Activated naive CD4-positive, alpha-beta T cell (primary cell): ENCODE measurements at places on chromosomes 11 and 22.

- no peak for DNase-seq
These were observed 219.9 kb upstream of the UBASH3B start for GRCh38 chr11:122435540-122436187.

DNA sequence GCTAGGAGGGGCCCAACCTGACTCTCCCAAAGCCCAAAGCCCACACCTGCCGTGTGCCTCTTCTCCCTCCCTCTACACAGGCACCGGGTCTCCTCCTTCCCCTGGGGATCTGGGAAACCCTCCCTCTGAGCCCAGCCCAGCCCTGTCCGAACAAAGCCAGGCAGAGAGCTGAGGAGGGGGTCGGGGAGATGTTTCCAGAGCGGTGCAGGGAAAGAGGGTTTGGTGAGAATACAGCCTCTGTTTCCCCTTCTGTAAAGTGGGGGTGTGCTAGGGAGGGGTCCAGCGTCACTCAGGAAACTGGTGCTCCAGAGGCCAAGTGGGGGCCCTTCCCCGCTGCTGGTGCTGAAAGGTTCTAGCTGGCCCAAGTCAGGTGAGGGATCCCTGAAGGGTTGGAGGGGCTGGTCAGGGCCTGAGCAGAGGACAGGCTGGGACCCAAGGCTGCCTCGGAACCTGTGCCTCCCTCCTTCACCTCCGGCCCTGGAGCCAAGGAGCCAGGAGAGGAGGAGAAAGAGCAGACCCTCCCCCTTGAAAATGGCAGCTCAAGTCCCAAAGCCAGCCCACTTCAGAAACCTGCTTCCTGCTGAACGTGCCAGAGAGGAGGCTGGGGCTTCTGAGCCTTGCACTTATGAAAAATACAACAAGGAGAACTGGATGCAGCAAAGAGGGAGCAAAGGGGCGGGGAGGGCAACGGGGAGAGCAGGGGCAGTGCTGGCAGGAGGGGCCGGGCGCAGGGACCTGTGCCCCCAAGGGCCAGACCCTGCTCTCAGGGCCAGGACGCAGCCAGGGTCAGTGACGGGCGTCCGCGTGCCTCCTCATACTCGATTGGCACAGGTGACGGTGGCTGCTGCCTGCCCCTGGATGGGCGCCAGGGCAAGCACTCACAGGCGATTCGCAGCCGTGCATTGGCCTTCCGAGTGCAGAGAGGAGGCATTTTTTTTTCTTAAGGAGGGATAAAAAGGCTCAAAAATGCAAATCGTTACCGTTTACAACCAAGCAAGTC is 43.2 kb downstream of the MACROD1 start:
- no peak for DNase-seq

DNA sequence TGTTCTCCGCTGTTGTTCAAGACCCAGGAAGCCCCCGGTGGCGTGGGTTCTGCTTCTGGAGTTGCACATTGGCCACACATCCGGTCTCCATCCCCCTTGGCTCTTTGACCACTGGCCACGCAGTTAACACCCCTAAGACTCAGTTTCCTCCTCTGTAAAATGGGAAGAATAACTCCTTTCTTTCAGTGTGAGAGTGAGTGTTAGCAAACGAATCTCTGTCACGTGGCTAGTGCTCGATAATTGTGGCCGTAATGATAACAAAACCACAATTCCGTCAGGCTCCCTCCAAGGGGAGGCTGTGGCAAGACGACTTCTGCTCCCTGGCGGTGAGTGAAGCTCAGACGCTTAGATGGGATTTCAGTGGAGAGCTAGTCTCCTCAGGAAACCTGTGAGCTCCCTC is 315.2 kb upstream of the B3GAT1 start:
- no peak for DNase-seq

- DNase-seq: no peak
These were observed 11.2 kb downstream of the IL10RA start for GRCh38 chr11:117997406-117997805.

- DNase-seq: no peak
These were observed 23.7 kb downstream of the SCN4B start for GRCh38 chr11:118128721-118129470.

DNA sequence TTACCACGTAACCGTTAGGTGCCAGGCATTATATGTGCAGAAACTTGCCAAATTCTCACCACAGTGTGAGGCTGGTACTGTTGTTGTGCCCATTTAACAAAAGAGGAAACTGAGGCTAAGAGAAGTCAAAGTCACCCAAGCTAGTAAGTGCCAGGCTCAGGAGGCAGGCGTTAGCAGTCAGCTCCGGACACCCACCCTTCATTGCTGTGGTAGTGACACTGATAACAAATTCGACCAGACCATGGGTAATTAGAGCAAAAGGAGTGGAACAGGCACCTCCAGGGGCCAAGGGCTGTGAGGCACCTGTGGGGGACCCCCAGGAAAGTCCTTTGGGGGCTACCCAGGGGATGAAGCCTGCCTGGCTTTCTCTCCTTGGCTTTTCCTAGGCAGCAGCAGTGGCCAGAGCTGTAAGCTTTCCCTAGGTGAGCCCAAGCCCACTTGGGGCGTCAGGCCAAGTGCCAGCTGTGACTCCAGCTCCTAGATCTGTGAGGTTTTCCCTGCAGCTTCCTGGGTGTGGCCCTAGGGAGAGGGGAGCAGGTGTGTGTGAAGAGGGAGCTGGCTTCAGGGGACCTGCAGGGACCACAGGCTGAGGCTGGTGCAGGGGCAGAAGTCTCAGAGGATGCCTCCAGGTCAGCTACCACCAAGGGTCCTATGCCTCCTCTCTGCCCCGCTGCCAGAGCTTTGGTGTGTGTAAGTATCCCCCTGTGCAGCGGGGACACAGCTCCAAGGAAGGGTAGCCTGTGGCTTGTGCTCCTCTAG is 19.7 kb upstream of the ALX4 start:
- DNase-seq: no peak

GRCh38 chr11:75334976-75335375 is 16.5 kb downstream of the ARRB1 start:
- DNase-seq: no peak

GRCh38 chr11:82406611-82407010 is 327.1 kb downstream of the FAM181B start:
- DNase-seq: no peak

- no peak for DNase-seq
These were observed 428 bp downstream of the SCN3B start for GRCh38 chr11:123653827-123654565.

DNA sequence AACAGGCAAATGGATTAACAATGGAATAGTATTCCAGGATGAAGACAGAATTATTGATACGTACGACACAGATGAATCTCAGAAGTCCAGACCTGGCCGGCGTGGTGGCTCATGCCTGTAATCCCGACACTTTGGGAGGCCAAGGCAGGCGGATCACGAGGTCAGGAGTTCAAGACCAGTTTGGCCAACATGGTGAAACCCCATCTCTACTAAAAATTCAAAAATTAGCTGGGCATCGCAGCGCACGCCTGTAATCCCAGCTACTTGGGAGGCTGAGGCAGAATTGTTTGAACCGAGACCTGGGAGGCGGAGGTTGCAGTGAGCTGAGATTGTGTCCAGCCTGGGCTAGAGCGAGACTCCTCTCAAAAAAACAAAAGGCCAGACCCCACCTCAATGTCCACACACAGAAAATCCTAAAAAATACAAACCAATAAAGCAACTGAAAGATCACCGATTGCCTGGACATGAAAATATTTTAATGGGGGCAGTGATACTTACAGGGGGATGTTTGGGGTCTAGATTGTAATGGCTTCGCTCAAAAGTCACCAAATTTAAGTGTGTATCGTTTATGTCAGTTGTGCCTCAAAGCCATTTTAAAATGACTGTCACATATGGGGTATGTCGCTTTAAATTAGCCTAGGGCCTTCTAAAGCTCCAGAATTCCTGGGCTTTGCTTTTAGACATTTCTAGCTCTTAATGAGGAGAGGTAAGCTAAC is 3.8 kb downstream of the RPS25 start:
- DNase-seq: no peak

DNA sequence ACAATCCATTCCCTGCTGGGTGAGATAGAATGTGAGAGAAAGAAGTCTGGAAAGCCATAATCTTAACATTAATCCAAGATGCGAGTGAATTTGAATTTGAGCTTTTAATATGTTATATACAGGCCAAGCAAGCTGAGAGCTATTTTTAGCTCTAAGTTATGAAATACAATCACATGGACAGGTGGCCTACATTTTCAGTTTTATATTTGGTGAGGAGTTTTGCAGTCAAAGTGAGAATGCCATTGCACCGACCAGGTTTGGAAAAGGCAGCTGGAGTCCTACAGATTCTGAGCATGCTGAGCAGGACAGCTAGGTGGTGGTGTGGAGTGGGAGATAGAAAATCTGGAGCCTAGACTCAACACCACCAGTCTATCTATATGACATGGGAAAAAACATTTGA is 12.0 kb downstream of the OR5B21 start:
- DNase-seq: no peak

DNA sequence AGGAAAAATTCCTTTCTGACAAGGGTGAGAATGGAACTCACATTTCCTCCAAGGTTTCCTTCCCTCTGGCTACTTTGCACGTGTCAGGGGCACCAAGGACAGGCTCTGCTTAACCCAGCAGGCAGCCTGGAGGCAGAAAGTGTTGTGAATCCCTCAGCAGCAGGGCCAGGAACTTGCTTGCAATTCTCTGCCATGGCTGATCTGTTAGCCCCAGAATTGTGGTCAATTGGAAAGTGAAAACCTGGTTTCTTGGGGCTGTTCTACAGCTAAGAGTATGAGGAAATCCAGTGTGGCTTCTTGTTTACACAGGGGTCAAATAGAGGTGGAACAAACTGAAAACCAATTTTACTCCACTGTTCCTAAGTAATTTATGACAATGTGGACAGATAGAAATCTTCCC is 38.3 kb upstream of the CEP295 start:
- no peak for DNase-seq

GRCh38 chr11:65377036-65377435 is 5.4 kb downstream of the SLC25A45 start:
- DNase-seq: no peak

GRCh38 chr11:88384004-88384668 is 46.6 kb upstream of the CTSC start:
- no peak for DNase-seq

GRCh38 chr11:26950260-26950719 is 43.6 kb upstream of the FIBIN start:
- no peak for DNase-seq

DNA sequence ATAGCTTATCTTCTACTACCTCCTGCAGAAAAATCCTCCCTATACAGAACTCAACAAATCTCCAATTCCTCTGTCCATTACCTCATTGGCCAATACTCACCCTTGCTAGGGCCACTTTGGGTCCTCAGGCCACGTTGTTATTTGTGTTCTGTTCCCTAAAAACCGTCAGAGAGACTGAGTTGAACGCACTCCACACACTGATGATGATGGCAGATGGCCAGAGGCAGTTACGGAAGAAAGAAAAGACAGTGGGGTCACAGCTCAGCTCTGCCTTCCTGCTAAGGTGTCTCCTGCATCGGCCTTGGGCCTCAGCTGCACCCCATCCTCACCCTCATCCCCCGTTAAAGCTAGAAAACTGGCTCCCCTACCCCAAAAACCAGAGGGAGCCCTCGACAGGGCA is 66.2 kb downstream of the MICAL3 start:
- no peak for DNase-seq

- no peak for DNase-seq
These were observed 569.0 kb upstream of the B3GAT1 start for GRCh38 chr11:134980819-134981710.

- DNase-seq: no peak
These were observed 17.6 kb upstream of the CD81 start for GRCh38 chr11:2359557-2359956.

- DNase-seq: no peak
These were observed 48.8 kb downstream of the ARHGAP32 start for GRCh38 chr11:129143335-129143734.

DNA sequence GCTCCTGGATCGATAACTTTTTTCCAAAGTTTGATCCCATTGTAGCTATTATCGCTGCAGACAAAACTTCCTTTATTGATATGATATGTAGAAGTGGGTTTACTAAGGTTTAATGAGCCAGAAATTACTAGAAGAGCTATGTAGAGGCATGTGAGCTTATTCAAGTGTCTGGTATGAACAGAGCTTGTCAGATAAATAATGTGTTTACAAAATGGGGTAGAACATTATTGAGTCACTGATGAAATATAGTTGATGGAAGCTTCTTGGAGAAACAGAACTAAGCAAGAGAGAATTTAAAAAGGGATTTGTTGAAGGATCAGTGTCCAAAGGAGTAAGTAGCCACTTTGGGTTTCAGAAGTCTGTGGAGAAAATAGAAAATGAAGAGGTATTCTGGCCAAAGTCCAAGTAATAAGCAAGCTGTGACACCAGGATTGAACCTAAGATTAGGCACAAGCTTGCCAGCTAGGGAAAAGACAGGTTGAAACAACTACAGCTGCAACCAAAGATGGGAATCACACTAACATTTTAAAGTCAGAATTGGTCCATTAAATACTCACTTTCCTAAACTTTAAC is 104.3 kb downstream of the MAML2 start:
- DNase-seq: no peak

- DNase-seq: peak; percentile 56
These were observed 61.8 kb downstream of the SLC22A12 start for GRCh38 chr11:64652586-64653387.

DNA sequence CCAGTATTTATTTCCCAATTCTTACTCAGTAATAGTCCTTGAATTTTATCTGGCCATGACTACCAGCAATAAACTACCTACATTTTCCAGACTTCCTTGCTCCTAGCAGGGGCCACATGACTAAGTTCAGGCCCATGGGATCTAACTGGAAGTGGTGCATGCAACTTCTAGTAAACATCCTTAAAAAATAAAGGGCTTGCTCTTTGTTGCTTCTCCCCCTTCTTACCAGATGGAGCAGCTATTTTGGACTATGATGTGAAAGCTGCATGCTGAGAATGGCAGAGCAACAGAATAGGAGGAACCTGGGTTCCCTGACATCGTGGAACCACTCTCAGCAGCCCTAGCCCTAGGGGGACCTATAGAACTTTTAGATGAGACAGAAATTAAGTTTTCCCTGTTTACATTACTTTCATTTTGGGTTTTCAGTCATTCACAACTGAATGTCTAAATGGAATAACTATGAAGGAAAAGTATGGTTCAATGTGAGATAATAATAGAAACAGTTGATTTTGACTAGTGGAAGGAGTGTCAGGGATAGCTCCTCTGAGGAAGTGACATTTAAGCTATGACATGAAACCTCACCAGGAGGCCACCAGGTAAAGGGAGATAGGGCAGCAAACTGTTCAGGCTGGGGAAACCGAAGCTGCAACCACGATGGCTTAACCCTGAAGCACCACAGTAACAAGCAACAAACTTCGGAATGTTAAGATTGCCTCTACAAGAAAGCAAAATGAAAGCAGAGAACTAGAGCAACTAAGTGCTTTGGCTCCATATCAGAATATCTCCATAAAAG is 48.9 kb downstream of the PHF21A start:
- no peak for DNase-seq

GRCh38 chr22:37476389-37477329 is 9.5 kb downstream of the MFNG start:
- DNase-seq: no peak

GRCh38 chr11:848380-848931 is 5.8 kb downstream of the TSPAN4 start:
- peak; percentile 55 for DNase-seq

DNA sequence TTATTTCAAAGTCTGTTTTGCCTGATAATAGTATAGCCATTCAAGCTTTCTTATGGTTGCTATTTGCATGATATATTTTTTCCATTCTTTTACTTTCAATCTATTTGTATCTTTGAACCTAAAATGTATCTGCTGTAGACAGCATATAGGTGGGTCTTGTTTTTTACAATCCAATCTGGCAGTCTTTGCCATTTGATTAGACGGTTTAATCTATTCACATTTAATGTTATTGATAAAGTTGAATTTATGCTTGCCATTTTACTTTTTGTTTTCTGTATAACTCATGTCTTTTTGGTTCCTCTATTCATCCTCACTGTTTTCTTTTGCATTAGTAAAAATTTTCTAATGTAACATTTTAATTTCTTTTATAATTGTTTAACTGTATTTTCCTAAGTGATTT is 37.4 kb downstream of the MMP20 start:
- no peak for DNase-seq
